ENCODE measurements at places on chromosomes 2 and 18. TPM values are rescaled to one million over a fixed set of nuclear protein-coding genes. Genes with fewer than 3 reads are reported as not detected.

DNA sequence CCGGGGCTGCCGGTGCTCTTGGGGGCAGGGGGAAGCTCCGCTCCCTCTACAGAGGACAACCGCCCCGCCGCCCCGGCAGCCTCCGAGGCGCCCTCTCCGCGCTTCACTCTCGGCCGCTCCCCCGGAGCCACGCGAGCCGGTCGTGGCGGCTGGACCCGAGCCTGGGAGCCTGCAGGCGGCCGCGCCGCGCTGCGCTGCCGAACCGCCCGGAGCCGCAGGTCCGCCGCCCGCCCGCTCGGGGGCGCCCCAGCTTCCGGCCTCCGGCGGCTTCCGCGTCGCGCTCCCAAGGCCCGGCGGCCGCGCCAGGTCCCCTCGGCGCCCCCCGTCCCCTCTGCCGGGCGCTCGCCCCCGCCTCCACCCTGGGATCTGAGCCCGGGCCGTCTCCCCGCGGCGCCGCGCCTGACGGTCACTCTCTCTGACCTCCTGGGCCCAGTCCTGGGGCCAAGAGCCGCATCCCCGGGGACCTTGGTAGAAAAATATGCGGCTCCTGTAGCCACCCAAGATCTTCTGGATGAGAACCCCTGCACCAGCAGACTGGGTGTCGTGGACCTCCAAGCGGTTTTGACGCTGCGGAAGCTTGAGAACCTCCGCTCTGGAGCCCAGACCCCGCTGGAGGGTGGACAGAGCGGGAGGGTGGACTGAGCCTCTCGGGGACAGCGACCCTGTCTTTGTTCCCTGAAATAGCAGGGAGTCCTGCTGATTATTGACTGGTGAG, 44.3 kb downstream of the SERTAD2 start:
- no peak for DNase-seq
- no peaks in the 10 kb centered on the region for H3K27me3 ChIP-seq
- peaks cover 21% of the 10 kb centered on the region for H3K4me1 ChIP-seq

DNA sequence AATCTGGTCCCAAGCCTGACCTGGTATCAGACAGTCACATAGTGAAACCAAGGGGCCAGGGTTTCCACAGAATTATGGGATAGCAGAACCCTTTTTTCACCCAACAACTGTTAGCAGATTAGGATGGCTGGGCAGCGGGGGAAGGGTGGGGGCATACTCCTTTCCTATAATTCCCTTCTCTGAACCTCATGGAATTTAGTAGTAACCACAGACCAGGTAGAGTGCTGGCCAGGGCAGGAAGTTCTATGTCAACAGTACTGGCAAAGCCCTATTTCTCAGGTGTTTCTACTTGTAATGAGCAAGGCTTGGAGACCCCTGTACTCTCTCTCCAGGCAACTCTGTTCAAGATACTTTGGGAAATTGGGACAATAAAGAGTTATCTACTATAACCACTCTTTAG, 174.6 kb downstream of the THADA start:
- DNase-seq: no peak
- H3K36me3 ChIP-seq: no peaks in the 10 kb centered on the region
- H3K27me3 ChIP-seq: no peaks in the 10 kb centered on the region

DNA sequence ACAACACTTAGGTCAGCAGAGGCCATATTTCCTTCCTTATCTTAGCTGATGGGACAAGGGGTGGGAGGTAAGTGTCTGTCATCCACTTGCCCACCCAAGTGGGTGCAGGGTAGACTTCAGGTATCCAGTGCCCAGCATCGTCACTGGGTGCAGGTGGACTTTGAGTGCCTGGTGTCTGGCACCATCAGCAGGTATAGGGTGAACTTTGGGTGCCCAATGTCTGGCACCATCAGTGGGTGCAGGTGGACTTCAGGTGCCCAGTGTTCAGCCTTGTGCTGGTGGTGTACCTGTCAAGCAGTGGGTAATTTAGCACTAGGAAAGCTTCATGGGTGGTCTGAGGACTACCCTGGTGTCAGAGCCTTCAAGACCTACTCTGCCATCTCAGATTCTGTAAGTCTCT, 175.6 kb downstream of the SEPTIN10 start:
- no peaks in the 10 kb centered on the region for H3K27me3 ChIP-seq
- peaks cover 6% of the 10 kb centered on the region for H3K4me1 ChIP-seq
- no peaks in the 10 kb centered on the region for H3K36me3 ChIP-seq
- no peak for DNase-seq
- no peak overlapping the region for H3K27ac ChIP-seq

DNA sequence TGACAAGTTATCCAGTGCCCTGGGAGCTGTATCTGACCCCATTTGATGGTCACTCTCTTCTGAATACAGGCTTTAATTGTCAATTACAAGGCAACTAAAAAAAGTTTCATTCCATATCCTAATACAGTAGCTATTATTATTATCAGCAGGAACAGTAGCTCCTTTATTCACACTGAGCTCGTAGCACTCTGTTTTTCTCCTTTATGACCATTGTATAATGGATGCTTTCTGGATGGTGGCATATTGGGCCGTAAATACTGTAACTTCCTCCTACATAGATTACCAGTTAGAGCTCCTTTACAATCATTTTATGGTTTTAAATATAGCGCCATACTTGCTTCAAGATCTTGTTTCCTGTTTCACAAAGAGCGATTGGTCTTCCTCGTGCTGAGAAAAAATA, 1040.3 kb downstream of the TSN start:
- no peak for DNase-seq
- no peaks in the 10 kb centered on the region for H3K4me1 ChIP-seq
- no peak overlapping the region for H3K27ac ChIP-seq
- H3K4me3 ChIP-seq: no peak overlapping the region

DNA sequence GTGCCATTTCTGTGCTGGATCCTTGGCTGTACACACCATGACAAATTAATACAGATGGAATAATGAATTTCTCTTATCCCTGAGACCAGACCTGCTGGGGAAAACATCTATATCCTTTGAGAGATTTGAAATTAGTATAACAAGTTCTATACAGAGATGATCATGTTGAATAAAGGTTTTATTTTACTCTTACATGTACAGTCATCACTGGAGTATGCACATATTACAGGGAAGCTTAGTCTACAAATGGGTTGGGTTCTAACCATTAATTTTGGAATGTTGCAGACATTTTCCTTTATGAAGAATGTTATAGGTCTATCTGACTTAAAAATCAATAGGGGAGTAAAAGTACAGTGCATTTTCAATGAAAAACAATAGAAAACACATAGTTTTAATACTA, 29.9 kb upstream of the MMADHC start:
- no peak for DNase-seq
- peaks cover 7% of the 10 kb centered on the region for H3K4me1 ChIP-seq
- no peak overlapping the region for H3K27ac ChIP-seq
- H3K36me3 ChIP-seq: no peaks in the 10 kb centered on the region
- no peak overlapping the region for H3K4me3 ChIP-seq

- no peak overlapping the region for H3K4me3 ChIP-seq
- DNase-seq: no peak
- H3K36me3 ChIP-seq: no peaks in the 10 kb centered on the region
- H3K27ac ChIP-seq: no peak overlapping the region
Measured at GRCh38 chr2:236157366-236157765, 10.8 kb downstream of the GBX2 start.

DNA sequence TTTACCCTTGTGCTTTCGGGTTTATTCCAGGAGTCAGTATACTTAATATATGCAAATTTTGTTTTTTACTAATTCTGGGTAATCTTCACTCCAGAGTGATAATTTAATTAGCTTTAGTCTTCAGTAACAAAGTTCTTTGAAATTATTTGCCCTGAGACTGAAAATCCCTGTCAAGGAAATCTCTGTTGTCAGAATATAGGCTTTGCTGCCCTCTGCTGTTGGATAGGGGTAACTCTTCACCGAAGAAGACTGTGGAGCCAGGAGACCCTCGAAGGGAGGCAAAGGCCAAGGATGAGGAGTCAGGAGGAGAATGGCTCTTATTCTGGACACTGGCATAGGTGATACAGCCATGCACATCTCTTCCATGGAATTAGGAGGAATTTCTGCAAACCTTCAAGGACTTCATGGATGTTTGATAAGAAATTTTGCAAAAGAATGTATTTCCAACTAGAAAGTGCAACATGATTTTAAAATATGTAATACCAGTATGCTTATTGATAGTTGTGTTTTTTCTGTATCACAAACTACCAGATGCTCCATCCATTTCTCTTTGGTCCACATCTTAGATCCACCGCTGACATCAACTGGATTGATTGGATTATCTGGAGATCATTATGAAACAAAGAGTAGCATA, 182.3 kb downstream of the RDH14 start:
- peak; percentile 65 for DNase-seq
- no peak overlapping the region for H3K27ac ChIP-seq
- no peaks in the 10 kb centered on the region for H3K36me3 ChIP-seq
- 0 out of 2 replicates have a peak, but pooled peaks cover 4% of the 10 kb centered on the region for H3K4me1 ChIP-seq
- no peaks in the 10 kb centered on the region for H3K27me3 ChIP-seq
- no peak overlapping the region for H3K4me3 ChIP-seq

DNA sequence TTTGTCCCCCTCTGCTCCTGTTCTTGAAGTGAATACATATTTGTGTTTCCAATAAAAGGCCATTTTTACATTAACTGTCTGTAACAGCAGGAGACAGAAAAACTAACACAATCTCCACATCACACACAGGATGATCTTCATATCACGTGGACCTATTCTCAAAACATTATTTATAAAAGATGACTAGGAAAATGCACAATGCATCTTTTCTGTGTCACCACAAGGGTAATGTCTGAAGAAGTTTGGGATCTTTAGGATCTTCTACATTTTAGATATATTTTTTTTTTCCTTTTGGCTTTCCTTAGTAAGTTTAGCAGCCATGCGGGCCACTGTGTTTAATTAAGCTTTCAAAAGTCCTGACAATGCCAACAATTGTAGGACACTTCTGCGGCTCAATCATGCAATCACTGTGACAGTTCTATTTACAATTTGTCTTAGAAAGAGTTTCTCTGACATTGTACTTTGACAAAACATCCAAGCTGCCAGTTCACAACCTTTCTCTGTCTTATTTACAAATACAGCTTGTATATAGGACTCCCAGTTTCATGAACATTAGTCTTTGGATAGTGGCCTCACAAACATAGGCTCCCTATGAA, 12.3 kb downstream of the BCL11A start:
- H3K36me3 ChIP-seq: no peaks in the 10 kb centered on the region
- no peak for DNase-seq
- H3K4me3 ChIP-seq: no peak overlapping the region
- no peak overlapping the region for H3K27ac ChIP-seq

GRCh38 chr2:8421658-8422449, 260.0 kb upstream of the ID2 start:
- no peaks in the 10 kb centered on the region for H3K36me3 ChIP-seq
- no peaks in the 10 kb centered on the region for H3K27me3 ChIP-seq
- no peak overlapping the region for H3K4me3 ChIP-seq
- no peaks in the 10 kb centered on the region for H3K4me1 ChIP-seq
- H3K27ac ChIP-seq: no peak overlapping the region

- no peak for DNase-seq
- H3K36me3 ChIP-seq: no peaks in the 10 kb centered on the region
- H3K27ac ChIP-seq: no peak overlapping the region
- H3K4me1 ChIP-seq: no peaks in the 10 kb centered on the region
- no peaks in the 10 kb centered on the region for H3K27me3 ChIP-seq
Measured at GRCh38 chr2:220460257-220460985, 833.0 kb downstream of the SLC4A3 start.

DNA sequence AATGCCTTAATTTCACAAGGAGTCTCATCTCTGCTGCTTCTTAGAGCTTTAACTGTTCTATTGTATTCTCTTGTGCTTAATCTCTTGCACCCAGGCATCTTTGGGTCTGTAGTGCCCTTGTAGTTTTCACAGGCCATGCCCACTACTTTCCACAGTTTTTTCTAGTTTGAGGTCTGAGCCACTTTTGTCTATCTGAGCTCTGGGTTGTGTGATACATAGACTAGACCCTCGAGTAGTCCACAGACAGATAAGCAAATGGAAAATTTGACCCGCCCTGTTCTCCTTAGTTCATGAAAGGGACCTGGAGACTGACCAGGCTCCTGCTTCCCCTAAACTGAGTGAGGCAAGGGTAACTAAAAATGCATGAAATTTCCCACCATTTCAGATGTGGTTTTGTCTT, 466.8 kb upstream of the ZEB2 start:
- H3K4me1 ChIP-seq: no peaks in the 10 kb centered on the region
- no peak overlapping the region for H3K27ac ChIP-seq
- no peaks in the 10 kb centered on the region for H3K36me3 ChIP-seq
- DNase-seq: no peak

- no peaks in the 10 kb centered on the region for H3K27me3 ChIP-seq
- H3K4me1 ChIP-seq: no peaks in the 10 kb centered on the region
Measured at GRCh38 chr18:57431467-57432080, 3.6 kb upstream of the ONECUT2 start.

GRCh38 chr18:7164323-7165004, 46.9 kb upstream of the LAMA1 start:
- H3K4me1 ChIP-seq: peaks cover 76% of the 10 kb centered on the region
- DNase-seq: peak; percentile 50
- no peaks in the 10 kb centered on the region for H3K27me3 ChIP-seq
- no peaks in the 10 kb centered on the region for H3K36me3 ChIP-seq

DNA sequence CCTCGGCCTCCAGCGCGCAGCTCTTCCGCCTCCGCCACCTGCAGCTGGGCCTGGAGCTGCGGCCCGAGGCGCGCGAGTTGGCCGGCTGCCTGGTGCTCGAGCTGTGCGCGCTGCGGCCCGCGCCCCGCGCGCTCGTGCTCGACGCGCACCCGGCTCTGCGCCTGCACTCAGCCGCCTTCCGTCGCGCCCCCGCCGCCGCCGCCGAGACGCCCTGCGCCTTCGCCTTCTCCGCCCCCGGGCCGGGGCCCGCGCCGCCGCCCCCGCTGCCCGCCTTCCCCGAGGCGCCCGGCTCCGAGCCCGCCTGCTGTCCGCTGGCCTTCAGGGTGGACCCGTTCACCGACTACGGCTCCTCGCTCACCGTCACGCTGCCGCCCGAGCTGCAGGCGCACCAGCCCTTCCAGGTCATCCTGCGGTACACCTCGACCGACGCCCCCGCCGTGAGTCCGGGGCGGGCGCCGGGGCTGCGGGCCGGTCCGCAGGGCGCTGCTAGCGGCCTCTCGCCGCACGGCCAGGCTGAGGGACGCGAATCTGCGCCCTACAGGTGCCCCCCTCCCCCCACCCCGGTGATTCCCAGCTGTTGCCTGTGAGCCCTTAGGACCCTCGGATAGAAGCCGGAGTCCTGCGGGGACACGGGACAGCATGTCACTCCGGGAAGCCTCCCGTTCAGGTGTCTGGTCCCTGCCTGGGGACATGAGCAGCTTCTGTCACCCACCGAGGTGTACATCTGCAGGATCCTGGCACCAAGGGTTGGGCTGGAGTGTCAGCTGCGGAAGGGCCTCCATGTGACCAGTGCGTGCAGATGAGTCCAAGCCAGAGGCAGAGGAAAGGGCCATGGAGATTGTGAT, 616 bp downstream of the RNPEPL1 start:
- peak; percentile 42 for DNase-seq
- H3K4me1 ChIP-seq: peaks cover 26% of the 10 kb centered on the region
- H3K4me3 ChIP-seq: peak overlapping the region; percentile 56
- no peak overlapping the region for H3K27ac ChIP-seq
- H3K27me3 ChIP-seq: no peaks in the 10 kb centered on the region

GRCh38 chr2:189578272-189578950, 2.2 kb downstream of the SLC40A1 start:
- DNase-seq: no peak
- H3K4me1 ChIP-seq: peaks cover 61% of the 10 kb centered on the region
- H3K4me3 ChIP-seq: no peak overlapping the region
- no peak overlapping the region for H3K27ac ChIP-seq
- H3K36me3 ChIP-seq: no peaks in the 10 kb centered on the region

- H3K27ac ChIP-seq: no peak overlapping the region
- no peaks in the 10 kb centered on the region for H3K4me1 ChIP-seq
- no peak overlapping the region for H3K4me3 ChIP-seq
- no peak for DNase-seq
- H3K27me3 ChIP-seq: no peaks in the 10 kb centered on the region
- H3K36me3 ChIP-seq: no peaks in the 10 kb centered on the region
Measured at GRCh38 chr2:228268756-228269155, 87.3 kb upstream of the SPHKAP start.

The LCT gene
- 1.5 TPM for total RNA-seq

The SOWAHC gene
- total RNA-seq: 20.3 TPM

The RMND5A gene
- total RNA-seq: 59.9 TPM

Data from Caco-2 (cell line).